ENCODE measurements at places on chromosomes 1 and 21. TPM values are rescaled to one million over a fixed set of nuclear protein-coding genes. Genes with fewer than 3 reads are reported as not detected.

The NPHP4 gene
- total RNA-seq, result 11.1 TPM

The FOXD3 gene
- total RNA-seq, result 0.28 TPM

The CYP4A11 gene
- total RNA-seq, result not detected

The SELP gene
- total RNA-seq, result 0.47 TPM

The FCRLA gene
- total RNA-seq, result not detected

- no peaks in the 10 kb centered on the region for H3K36me3 ChIP-seq
- H3K4me3 ChIP-seq, result no peak overlapping the region
- no peak overlapping the region for H3K27ac ChIP-seq
- H3K4me1 ChIP-seq, result peaks cover 8% of the 10 kb centered on the region
- no peak for DNase-seq
Measured at GRCh38 chr1:243597383-243597782, 252.7 kb downstream of the AKT3 start.

- no peak for DNase-seq
- no peak overlapping the region for H3K4me3 ChIP-seq
- H3K27ac ChIP-seq, result no peak overlapping the region
- H3K36me3 ChIP-seq, result peaks cover 6% of the 10 kb centered on the region
- peaks cover 12% of the 10 kb centered on the region for H3K4me1 ChIP-seq
Measured at GRCh38 chr1:40966417-40966816, 13.1 kb upstream of the CTPS1 start.

GRCh38 chr21:26637201-26637745, 64.2 kb upstream of the CYYR1 start:
- no peak overlapping the region for H3K4me3 ChIP-seq
- H3K36me3 ChIP-seq, result no peaks in the 10 kb centered on the region
- H3K27ac ChIP-seq, result no peak overlapping the region

DNA sequence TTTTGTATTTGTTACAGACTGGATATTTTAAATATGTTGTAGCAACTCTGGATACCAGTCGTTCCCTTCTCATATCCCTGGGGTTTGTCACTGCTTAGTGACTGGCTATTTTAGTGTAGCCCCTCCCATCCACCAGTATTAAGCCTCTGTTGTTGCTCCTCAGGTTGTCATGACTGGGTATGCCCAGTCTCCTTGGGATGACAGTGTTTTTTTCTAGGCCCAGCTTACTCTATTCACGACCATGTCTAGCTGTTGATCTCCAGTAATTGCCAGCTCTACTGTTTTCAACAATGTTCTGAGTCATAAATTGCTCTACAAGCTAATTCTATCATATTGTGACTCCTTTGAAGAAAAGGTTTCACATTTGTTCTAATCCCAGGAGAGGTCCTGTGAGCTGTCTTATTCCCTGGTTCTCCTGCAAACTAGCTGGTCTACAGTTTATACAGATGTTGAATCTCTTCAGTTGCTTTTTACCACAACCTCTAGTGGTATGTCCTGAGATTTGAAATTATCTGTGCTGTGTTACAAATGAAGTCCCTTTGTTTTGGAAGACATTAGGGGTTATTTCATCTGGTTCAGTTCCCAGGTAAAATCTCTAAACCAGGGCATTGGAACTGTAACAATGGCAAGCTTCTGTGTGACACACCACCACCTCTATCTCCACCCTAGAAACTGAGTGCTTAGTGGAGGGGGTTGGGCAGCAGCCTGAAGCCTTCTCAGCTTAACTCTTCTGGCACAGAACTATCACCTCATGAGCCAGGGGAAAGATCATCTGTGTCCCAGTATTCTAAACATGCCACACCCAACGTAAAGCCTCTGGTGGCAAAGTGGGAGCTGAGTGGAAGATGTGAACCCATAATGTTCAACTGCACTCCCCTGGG, 124.6 kb downstream of the TRIM33 start:
- H3K27ac ChIP-seq, result peak overlapping the region; percentile 35
- no peak for DNase-seq
- no peaks in the 10 kb centered on the region for H3K36me3 ChIP-seq
- no peaks in the 10 kb centered on the region for H3K27me3 ChIP-seq
- no peak overlapping the region for H3K4me3 ChIP-seq

- no peaks in the 10 kb centered on the region for H3K36me3 ChIP-seq
- H3K4me1 ChIP-seq, result no peaks in the 10 kb centered on the region
- no peaks in the 10 kb centered on the region for H3K27me3 ChIP-seq
- DNase-seq, result no peak
Measured at GRCh38 chr1:243452092-243452491, 196.3 kb downstream of the SDCCAG8 start.

- H3K27me3 ChIP-seq, result no peaks in the 10 kb centered on the region
- no peak for DNase-seq
- H3K4me1 ChIP-seq, result no peaks in the 10 kb centered on the region
- H3K4me3 ChIP-seq, result no peak overlapping the region
- peaks cover 5% of the 10 kb centered on the region for H3K36me3 ChIP-seq
Measured at GRCh38 chr1:200861937-200862647, 10.7 kb upstream of the GPR25 start.

DNA sequence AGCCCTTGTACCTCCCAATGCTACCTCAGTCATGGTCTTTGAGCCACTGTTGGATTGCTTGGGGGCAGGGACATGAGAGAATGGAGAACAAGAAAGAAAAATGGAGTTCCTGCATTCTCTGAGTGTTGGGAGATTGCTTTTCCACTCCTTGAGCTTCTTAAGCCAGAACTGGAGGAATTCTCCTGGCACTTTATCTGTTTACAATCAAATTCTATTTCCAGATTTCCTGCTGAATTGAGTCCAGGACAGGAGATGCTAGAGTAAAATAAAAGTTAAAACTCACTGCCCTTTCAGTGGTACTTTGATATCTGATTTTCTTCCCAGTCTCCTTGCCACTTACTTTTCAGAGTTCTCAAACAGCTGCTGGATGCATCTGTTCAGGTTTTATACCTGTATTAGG, 24.4 kb upstream of the DEPDC1 start:
- H3K27ac ChIP-seq, result no peak overlapping the region
- no peak for DNase-seq

DNA sequence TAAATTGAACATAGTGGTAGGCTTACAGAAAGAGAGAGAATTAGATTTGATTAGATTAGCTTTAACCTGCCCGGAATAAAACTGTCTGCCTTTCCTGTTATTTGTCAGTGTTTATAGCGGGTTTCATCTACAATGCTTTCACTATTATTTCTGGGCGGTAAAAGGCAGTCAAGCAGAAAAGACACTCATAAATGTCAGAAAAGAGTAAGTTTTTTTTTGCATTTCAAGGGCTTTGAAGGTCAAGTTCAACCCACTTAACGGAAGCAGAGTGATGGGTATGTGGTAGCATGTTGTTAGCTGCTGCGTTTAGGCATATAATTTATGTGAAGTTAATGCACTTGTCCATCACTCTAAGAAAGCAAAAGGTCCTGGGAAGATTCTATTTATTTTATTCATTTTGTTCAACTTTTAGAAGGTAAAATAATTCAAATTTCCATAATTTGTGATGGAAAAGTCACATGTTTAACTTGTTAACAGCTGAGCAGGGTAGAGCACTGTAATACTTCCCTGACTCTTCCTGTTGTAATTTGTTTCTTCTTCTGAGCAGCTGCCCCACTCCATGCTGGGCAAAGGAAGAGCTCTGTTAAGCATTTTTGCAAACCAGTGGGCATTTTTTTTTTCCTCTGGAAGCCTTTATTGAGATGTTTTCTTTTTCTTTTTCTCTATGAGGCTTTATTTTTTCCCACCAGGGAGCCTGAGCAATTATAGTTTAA, 220.1 kb downstream of the ST6GALNAC3 start:
- H3K4me1 ChIP-seq, result no peaks in the 10 kb centered on the region
- H3K36me3 ChIP-seq, result no peaks in the 10 kb centered on the region
- DNase-seq, result no peak

- H3K36me3 ChIP-seq, result no peaks in the 10 kb centered on the region
- no peak overlapping the region for H3K27ac ChIP-seq
- no peaks in the 10 kb centered on the region for H3K4me1 ChIP-seq
- H3K27me3 ChIP-seq, result peaks cover 46% of the 10 kb centered on the region
- DNase-seq, result no peak
Measured at GRCh38 chr1:2946999-2947690, 74.1 kb upstream of the ACTRT2 start.

DNA sequence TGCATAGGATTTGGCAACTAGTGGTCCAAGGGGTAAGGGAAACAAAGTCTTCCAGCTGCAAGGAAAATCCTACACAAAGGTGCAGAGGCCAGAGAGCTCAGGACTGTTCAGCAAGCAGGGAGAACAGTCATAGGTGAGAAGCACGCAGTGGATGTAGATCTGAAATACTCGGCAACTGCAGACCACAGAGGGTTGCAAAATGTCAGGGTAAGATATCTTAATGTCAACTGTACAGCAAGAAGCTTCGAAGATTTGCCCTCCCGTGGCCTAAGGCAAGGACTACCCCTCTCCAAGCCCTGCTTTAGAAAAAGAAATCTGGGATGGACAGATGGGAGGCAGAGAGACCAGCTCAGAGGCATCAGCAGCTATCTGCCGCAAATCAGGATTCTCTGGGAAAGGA, 153.4 kb upstream of the IRF2BP2 start:
- H3K4me3 ChIP-seq, result no peak overlapping the region
- H3K4me1 ChIP-seq, result no peaks in the 10 kb centered on the region
- H3K27me3 ChIP-seq, result no peaks in the 10 kb centered on the region
- no peak for DNase-seq

DNA sequence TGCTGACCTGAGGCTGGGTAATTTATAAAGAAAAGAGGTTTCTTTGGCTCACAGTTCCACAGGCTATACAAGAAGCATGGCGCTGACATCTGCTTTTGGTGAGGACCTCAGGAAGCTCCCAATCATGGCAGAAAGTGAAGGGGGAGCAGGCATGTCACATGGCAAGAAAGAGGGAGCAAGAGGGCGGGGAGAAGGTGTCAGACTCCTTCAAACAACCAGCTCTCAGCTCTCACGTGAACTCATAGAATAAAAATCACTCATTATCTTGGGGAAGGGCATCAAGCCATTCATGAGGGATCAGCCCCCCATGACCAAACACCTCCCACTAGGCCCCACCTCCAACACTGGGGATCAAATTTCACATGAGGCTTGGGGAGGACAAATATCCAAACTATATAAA, 266.8 kb downstream of the RHOU start:
- no peaks in the 10 kb centered on the region for H3K4me1 ChIP-seq
- no peaks in the 10 kb centered on the region for H3K27me3 ChIP-seq
- H3K27ac ChIP-seq, result no peak overlapping the region

GRCh38 chr1:40313329-40313957, 3.6 kb downstream of the COL9A2 start:
- no peak overlapping the region for H3K27ac ChIP-seq
- peaks cover 30% of the 10 kb centered on the region for H3K36me3 ChIP-seq
- H3K27me3 ChIP-seq, result peaks cover 34% of the 10 kb centered on the region
- no peak overlapping the region for H3K4me3 ChIP-seq

GRCh38 chr1:18265641-18266040, 158.0 kb downstream of the IGSF21 start:
- H3K4me1 ChIP-seq, result no peaks in the 10 kb centered on the region
- peaks cover 100% of the 10 kb centered on the region for H3K27me3 ChIP-seq
- no peak for DNase-seq

DNA sequence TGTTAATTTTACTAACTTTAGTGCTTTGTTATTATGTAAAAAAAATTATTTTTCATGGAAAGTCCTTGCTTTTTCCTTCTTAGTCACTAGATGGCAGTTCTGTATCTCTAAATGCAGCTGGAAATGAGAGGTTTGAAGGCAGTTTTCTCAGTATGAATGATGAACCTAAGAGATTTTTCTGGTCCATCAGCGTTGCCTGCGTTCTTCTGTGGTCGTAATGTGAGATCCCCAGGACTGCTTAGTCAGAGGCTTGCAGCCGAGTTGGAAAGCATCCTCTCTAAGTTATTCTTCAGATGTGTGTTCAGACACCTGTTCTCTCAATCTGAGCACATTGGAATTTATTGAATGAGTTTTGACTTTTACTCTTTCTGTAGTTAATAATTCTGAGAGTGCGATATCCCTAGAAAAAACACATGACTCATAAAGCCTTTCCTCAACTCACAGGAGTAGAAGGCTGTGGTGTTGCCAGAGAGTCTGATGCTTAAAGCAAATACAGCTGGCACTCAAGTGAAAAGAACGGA, 99.3 kb downstream of the FMN2 start:
- DNase-seq, result peak; percentile 54
- H3K27me3 ChIP-seq, result peaks cover 10% of the 10 kb centered on the region
- H3K27ac ChIP-seq, result no peak overlapping the region
- no peaks in the 10 kb centered on the region for H3K36me3 ChIP-seq

DNA sequence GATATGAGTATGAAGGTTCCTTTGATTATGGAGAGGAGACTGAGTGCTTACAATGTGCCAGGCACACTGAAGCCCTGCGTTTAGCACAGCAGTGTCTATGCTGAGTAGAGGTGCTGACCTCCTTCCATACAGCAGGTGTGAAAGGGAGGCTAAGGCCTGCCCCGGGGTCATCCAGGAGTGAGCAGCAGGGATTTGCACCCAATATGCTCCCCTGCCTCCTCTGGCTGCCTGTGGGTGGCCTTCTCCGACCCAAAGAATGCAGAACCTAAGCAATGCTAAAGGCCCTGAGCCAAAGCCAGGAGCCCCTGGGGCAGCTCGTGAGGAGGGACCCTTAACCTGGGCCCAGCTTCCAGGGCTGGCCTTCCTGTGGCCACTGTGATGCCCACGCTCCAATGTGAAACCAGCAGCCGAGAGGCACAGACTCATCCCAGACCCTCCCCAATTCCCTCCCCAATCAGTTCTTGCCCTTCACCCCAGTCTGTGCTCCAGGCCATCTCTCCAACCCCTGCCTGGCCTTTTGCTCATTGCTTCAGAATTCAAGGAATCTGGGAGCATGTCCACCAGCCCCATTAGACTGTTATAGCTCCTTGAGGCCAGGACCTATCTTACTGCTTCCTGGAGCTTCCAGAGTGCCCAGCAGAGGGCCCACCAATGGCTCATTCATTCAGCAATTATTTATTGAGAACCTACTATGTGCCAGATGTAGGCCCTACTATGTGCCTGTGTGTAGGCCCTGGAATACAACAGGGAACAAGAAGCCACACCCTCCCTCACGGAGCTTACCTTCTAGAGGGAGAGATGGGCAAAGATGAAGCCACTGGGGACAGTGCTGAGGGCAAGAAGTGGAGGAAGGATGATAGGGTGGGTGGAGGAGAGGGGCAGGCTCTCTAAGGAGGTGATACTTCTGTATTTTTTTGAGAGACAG, 53.3 kb downstream of the TAS1R2 start:
- peaks cover 51% of the 10 kb centered on the region for H3K27me3 ChIP-seq
- no peak overlapping the region for H3K27ac ChIP-seq
- no peak overlapping the region for H3K4me3 ChIP-seq
- H3K4me1 ChIP-seq, result no peaks in the 10 kb centered on the region
- H3K36me3 ChIP-seq, result peaks cover 5% of the 10 kb centered on the region
- no peak for DNase-seq

- no peaks in the 10 kb centered on the region for H3K27me3 ChIP-seq
- no peak for DNase-seq
- H3K36me3 ChIP-seq, result peaks cover 6% of the 10 kb centered on the region
- H3K4me3 ChIP-seq, result no peak overlapping the region
Measured at GRCh38 chr1:11746795-11747487, 11.0 kb downstream of the AGTRAP start.

GRCh38 chr1:197685785-197686184, 89.5 kb downstream of the DENND1B start:
- H3K27me3 ChIP-seq, result no peaks in the 10 kb centered on the region
- H3K4me1 ChIP-seq, result peaks cover 40% of the 10 kb centered on the region
- no peak for DNase-seq
- H3K4me3 ChIP-seq, result no peak overlapping the region

- peaks cover under 1% of the 10 kb centered on the region for H3K4me1 ChIP-seq
- no peak overlapping the region for H3K4me3 ChIP-seq
- H3K27me3 ChIP-seq, result no peaks in the 10 kb centered on the region
- H3K36me3 ChIP-seq, result no peaks in the 10 kb centered on the region
Measured at GRCh38 chr1:202361701-202362100, 13.2 kb downstream of the PPP1R12B start.

- H3K36me3 ChIP-seq, result no peaks in the 10 kb centered on the region
- no peak overlapping the region for H3K27ac ChIP-seq
- no peaks in the 10 kb centered on the region for H3K4me1 ChIP-seq
- no peak overlapping the region for H3K4me3 ChIP-seq
- DNase-seq, result no peak
- no peaks in the 10 kb centered on the region for H3K27me3 ChIP-seq
Measured at GRCh38 chr21:18940791-18941190, 537.2 kb upstream of the TMPRSS15 start.
